ENCODE measurements at places on chromosomes 4 and X. TPM values are rescaled to one million over a fixed set of nuclear protein-coding genes. Genes with fewer than 3 reads are reported as not detected.

Gene NOX1
- total RNA-seq = not detected

Gene ALAS2
- total RNA-seq = not detected

Gene NDNF
- not detected for total RNA-seq

- DNase-seq = no peak
Observed at GRCh38 chrX:131067216-131067615, 9.1 kb downstream of the ARHGAP36 start.

DNA sequence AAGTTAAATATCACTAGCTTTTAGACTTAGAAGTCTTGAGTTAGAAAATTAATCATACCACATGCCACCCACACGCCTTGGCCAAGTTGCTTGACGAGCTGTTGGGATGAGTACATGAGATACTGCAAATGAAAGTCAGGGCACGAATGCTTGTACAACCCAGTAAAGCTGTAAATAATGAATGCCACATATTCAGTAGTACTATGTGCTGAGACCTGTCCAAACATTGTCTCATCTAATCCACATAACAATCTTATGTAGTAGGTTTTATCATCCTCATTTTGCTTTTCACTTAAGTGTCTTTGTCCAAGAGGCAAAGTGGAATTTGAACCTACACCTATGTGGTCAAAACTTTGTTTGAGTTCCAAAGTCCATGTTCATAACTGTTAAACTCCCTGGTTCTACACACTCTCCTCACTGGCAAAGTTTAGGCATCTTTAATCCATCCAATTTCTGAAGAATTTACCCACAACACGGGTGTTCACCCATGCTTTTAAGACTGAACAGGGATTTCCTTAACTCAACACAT, 74.1 kb downstream of the LDB2 start:
- DNase-seq = no peak

DNA sequence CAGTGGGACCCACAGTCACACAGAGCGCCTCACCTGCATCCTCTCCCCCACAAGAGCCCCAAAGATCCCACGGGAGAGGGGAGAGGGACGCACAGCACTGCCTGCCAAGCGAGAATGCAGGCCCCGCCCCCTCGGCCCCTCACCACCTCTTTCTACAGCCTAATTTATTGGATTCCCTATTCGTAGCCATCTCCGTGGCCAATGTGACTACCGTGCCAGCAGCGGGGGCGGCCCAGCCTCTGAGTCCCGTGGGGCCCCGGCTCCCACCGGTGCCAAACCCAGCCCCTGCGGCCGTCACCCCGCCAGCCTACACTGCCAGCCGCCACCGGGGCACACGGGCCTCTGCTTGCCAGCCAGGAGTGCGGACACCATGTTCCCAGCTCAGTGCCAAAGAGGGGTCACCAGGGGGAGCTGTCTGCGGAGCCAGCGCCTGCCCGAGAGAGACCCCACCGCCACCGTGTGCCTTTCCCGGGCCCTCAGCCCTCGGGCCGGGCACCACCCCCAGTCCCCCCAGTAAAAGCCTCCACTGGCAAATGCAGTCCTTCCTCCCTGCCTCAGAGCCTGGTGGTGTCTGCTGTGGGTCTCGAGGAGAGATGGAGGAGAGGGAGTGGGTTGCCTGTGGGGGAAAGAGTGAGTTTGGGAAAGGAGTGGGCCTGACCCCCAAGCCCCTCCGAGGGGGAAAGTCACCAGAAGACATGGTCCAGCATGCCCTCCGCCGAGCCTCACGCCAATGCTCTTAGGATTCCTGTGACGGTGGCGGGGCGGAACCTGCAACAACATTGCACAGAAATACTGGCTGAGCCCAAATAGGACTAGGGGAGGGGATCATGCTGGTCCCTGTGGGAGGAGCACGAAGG, 19.6 kb upstream of the PLXNB3 start:
- no peak for DNase-seq

- DNase-seq = no peak
Observed at GRCh38 chrX:72176981-72177380, 4.6 kb upstream of the PIN4 start.

DNA sequence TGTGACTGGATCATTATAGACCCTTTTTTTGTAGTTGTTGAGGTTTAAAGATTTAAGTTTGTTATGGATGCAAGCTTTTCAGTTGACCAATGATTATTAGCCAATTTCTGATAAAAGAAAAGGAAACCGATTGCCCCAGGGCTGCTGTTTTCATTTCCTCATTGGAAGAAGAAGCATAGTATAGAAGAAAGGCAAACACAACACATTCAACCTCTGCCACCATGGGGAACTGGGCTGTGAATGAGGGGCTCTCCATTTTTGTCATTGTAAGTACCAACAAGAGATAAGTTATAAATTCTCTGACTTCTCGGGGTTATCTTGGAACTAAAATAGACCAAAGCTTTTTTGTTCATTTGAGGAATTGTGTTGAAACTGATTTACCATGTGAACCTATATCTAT, at the start of gene CYBB:
TSS of gene CYBB (plus strand) at position 203 of the 400 bp plus-strand sequence. CDS start at position 222, 19 bp downstream.
- no peak for DNase-seq

DNA sequence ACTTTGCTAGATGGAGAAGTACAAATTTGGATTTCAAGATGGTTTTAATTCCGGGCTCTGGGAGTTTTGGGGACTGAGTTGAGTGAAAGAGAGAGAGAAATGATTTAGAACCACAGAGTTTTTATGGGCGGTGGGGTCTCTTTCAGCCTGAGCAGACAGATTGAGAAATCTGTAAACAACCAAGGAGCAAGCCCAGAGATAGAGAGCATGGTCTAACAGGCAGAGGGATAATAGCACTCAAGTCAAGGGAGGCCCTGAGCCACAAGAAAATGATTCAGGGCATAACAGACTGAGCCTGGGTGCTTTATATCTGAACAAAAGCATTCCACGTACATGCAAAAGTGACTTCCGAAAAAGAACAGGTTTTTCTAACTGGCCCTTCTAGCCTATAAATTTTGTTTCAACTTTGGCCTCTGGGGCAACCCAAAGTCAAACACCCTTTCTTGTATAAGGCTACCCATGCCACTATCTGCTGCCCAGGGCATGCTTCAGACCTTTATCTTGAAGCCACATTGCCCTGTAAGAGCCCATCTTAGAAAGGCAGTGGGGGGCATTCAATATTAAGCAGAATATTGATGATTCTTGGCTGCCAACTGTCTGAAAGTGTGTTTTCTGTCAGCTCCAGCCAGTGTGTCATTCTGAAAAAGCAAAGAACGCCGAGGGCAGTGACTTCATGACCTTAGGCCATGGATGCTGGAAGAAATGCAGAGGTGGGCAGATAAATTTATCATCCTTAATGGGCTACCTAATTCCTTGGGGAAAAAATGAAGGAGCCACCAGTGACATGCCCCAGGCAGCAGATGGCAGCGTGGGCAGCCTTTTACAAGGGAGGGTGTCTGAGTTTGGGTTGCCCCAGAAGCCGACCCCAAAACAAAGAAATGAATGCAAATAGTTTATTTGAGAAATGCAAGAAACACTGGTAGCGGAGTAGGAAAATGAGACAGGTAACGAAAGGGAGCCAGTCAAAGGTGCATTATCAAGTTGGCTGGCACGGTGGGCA, 637.6 kb downstream of the MID1IP1 start:
- no peak for DNase-seq

GRCh38 chr4:140252742-140253555, 99.0 kb upstream of the MAML3 start:
- DNase-seq = peak; percentile 65

- no peak for DNase-seq
Observed at GRCh38 chr4:115366390-115366789, 253.0 kb upstream of the NDST4 start.

GRCh38 chr4:1899149-1900086, 28.2 kb downstream of the NSD2 start:
- peak; percentile 65 for DNase-seq
